ENCODE measurements at places on chromosomes 3 and 15. TPM values are rescaled to one million over a fixed set of nuclear protein-coding genes. Genes with fewer than 3 reads are reported as not detected.

DNA sequence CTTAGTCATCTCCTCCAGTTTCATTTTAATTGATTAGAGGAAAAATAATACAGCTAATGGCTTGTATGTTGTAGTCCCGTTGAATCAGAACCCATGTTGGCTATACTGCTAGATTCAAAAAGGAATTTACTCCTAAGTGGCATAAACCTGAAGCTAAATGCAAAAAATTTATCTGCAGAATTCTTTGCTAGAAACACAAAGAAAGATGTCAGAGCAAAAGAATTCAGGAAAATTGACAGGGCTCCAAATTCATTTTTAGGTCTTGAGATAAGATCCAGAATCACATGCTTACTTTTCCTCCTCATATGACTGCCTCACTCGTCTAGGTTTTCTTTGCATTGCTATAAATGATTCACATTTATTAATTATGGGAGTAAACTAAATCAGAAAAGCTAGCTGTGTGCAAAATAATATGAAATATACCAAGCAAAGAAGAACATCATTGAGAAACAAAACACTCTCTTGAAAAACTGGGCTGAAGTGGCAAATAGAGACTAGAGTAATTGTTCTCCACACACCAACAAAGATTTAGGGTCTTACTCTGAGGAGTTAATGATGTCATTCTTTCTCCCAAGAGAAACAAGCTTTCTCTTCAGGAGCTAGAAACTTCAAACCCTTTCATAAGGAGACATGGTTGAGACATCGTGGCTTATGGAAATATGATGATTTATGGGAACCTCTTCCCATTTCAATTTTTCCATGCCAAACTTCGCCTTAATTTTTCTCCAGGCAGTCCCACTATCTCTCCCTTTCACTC, 94.8 kb upstream of the FEZF2 start:
- no peak overlapping the region for H3K4me3 ChIP-seq
- no peaks in the 10 kb centered on the region for H3K4me1 ChIP-seq
- H3K27ac ChIP-seq = no peak overlapping the region
- no peaks in the 10 kb centered on the region for H3K36me3 ChIP-seq
- DNase-seq = no peak

DNA sequence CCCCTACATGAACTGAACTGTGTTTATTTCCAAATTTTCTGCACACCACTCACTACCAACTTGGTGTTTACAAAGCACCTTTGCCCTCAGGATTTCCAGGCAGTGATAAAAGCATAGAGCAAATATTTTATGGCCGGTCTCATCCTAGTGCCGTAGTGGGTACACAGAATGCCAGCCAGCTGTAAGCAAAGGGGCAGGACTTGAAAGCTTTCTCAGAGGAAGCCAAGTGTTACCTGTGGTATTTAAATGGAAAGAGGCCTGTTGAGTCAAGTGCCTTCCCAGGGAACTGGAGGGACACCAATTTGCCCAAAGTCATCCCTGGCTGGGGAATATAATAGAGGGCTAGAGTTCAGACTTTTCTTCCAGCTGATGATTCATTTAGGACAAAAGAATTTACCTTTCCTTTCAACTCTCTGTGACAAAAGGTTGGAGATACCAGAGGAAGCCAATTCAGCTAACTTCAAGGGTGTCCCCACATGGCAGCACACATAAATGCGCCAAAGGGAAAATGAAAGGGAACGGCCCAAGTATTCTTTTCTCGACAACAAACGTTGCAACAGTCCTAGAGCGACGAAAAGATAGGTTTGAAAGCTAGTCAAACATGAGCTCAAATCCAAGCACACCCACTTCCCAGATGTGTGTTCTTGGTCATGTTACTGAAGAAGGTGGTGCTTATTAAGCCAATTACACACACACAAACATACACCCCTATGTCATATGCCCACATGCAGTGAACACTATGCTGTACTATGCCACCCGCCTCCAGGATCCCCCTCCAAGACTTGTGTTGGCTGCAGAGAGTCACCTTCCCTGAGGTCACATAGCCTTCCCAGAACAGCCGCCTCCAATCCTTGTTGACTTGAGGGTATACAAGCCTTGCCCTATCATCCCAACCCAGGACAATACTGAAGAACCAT, 27.7 kb downstream of the MAGI1 start:
- no peak overlapping the region for H3K4me3 ChIP-seq
- no peaks in the 10 kb centered on the region for H3K27me3 ChIP-seq
- no peak overlapping the region for H3K27ac ChIP-seq
- no peaks in the 10 kb centered on the region for H3K36me3 ChIP-seq
- peaks cover 43% of the 10 kb centered on the region for H3K4me1 ChIP-seq

GRCh38 chr3:24951180-24951579, 456.5 kb upstream of the THRB start:
- H3K4me1 ChIP-seq = no peaks in the 10 kb centered on the region
- H3K27me3 ChIP-seq = no peaks in the 10 kb centered on the region
- DNase-seq = no peak

DNA sequence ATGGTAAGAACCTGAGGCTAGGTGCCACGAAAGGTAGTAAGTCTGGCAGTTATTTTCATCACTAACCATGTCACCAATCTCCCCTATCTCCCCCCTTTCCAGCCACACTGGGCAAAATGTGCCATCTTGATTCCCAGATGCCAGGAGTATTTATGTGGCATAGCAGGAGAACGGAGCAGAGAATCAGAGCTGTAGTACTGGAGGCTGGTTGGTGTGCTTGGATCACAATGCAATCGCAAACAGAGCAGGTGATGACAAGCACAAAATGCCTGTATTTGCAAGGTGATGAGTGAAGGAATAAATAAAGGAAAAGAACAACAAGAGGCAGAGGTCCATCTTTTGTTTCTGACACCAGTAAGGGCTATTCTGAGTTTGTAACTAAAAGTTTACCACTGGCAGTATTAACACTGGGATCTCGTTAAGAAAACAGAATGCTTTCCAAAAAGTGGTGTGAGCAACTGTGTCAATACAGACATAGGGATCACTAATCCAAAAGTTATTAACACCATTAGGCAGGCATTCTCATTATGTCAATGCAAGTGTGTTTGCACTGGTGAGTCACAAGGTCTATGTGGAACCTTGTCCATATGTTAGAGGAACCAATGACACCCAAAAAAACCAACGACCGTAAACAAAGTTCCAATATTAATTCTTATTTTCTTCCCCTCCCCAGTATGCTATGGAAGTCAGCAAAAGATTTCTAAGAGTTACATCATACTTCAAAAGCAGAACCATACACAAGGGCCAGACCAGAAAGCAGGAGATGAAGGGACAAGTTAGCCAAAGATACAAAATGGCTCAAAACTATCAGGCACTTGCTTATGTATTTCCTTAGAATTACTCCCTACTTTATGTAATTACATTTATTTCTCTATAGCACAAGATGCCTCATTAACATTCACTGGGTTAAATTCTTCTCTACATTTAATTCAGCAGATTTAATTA, 556.6 kb downstream of the FOXP1 start:
- H3K4me1 ChIP-seq = peaks cover 70% of the 10 kb centered on the region
- H3K27me3 ChIP-seq = no peaks in the 10 kb centered on the region
- H3K4me3 ChIP-seq = no peak overlapping the region
- H3K36me3 ChIP-seq = peaks cover 4% of the 10 kb centered on the region
- DNase-seq = peak; percentile 37

DNA sequence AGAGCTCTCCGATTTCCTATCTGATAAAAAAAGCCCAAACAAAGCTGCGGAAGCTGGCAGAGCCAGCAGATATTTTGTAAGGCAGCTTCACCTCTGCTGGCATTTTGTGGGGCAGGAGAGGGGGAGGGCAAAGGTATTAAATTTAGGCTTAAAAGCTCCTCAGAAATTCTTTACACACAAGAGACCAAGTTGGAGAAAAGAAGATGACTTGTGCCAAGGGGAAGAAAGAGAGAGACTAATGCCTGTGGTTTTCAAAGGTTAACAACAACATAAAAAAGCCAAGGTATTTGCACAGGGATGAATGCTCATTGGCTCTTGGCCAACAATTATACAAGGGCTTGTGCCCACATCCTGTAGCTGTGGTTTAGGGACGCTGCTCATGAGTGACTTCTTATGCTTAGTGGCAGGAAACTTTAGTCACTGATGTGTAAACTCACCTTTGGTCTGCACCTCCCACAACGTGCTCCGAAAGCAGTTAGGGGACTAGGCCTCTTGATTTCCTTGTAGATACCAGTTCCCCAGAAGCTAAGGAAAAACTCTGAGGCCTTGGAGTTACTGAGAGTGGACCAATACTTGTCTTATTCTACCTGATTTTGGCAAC, 152.9 kb downstream of the TPRG1 start:
- no peak overlapping the region for H3K27ac ChIP-seq
- peaks cover 23% of the 10 kb centered on the region for H3K4me1 ChIP-seq
- no peak overlapping the region for H3K4me3 ChIP-seq
- H3K27me3 ChIP-seq = no peaks in the 10 kb centered on the region
- DNase-seq = peak; percentile 85

GRCh38 chr3:4580346-4581123, 87.4 kb downstream of the ITPR1 start:
- H3K27ac ChIP-seq = no peak overlapping the region
- no peak overlapping the region for H3K4me3 ChIP-seq
- no peak for DNase-seq
- H3K36me3 ChIP-seq = no peaks in the 10 kb centered on the region
- H3K4me1 ChIP-seq = no peaks in the 10 kb centered on the region

Gene PPP1R14D
- 0.53 TPM for total RNA-seq

Gene RASL12
- 0.55 TPM for total RNA-seq

Gene SLC24A1
- total RNA-seq = 8.3 TPM

Gene LRRC3B
- total RNA-seq = not detected

Gene BUB1B
- 63.5 TPM for total RNA-seq

Measured in HepG2 (cell line).